GM12864 (cell line): ENCODE measurements at places on chromosomes 13 and 19.

GRCh38 chr19:35034588-35035382 lies 4.5 kb downstream of the SCN1B start:
- DNase-seq: no peak

GRCh38 chr13:89205856-89206520 lies 1534.8 kb downstream of the SLITRK5 start:
- no peak for DNase-seq

GRCh38 chr19:51168564-51169282 lies 26.6 kb downstream of the SIGLEC7 start:
- no peak for DNase-seq

GRCh38 chr13:33125821-33126570 lies 109.8 kb downstream of the KL start:
- DNase-seq: no peak

DNA sequence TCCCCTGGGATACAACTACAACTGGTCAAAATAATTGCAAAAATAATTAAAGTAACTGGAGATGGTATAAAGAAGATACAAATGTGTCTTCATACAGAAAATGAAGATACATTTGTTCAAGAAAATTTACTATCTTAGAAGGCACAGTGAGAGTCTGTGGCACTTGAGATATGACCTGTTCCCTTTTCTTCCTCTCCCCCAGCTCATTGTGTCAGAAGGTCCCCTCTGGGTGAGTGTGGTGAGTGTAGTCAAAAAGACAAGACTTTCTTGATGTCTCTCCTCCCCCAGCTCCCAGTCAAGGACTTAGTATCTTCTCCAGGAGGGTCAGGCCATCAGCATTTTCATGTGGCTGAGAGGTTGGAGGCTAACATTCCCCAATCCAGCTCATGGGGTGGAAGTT lies 51.7 kb downstream of the EDNRB start:
- DNase-seq: no peak

GRCh38 chr19:14432791-14433553 lies at the start of gene PKN1:
PKN1 (plus strand) TSS chr19:14433306; CDS start chr19:14433522, 216 bp downstream.
- DNase-seq: no peak

- DNase-seq: no peak
Observed at GRCh38 chr13:80199585-80200292, 141.2 kb downstream of the SPRY2 start.

DNA sequence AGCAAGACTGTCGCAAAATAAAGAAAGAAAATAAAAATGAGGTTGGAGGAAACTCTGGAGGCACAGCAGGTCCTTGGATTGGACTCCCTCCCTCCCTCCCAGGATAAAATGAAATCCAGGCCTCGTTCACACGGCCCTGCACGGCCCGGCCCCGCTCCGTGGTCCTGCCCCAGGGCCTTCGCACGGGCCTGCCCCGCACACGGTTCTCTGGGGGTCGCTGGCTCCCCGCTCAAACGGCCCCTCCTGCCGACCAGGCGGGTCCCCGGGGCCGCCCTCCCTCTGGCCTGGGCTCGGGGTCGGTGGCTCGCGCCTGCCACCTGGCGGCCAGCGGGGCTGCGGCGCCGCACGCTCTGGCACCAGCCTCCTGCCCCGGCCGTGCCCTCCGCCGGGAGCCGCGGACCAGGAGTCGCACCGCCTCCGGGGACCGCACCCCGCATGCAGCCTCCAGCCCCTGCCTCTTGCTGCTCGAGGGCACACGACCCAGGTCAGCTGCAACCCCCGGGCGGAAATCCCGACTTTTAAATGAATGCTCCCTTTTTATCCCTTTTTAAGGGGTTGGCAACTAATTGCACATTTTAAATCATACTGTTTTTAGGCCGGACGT lies 1.5 kb upstream of the WDR18 start:
- DNase-seq: no peak

GRCh38 chr19:16628984-16629691 lies 1.1 kb upstream of the MED26 start:
- peak; percentile 43 for DNase-seq

DNA sequence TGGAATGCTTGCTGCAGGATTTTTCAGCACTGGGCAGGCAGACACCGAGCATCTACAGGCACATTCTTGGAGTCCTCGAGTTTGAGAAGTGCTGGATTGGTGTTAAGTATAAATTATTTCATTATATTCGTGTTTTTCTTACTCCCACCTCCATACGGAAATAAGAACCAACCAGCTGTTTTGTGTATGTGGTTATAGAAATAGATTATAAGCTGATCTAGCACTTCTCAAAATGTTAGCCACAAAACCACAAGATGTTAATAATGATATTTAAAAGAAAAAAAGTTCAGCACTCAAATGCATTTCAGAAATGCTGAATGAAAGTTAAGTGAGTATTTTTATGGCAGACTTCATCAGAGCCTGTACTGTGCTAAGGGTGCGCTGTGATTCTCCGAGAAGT lies 24.0 kb upstream of the TEX29 start:
- no peak for DNase-seq
